ENCODE measurements at places on chromosomes 13 and 19.

GRCh38 chr19:56983171-56983570 lies 136.6 kb upstream of the USP29 start:
- DNase-seq, result no peak

- no peak for DNase-seq
These were observed 325.1 kb downstream of the DCT start for GRCh38 chr13:94154367-94154766.

GRCh38 chr19:50266896-50267295 lies 62.3 kb downstream of the KCNC3 start:
- DNase-seq, result no peak

GRCh38 chr13:34886987-34887386 lies 55.1 kb upstream of the NBEA start:
- no peak for DNase-seq

GRCh38 chr13:29929062-29929847 lies 78.8 kb upstream of the UBL3 start:
- no peak for DNase-seq

DNA sequence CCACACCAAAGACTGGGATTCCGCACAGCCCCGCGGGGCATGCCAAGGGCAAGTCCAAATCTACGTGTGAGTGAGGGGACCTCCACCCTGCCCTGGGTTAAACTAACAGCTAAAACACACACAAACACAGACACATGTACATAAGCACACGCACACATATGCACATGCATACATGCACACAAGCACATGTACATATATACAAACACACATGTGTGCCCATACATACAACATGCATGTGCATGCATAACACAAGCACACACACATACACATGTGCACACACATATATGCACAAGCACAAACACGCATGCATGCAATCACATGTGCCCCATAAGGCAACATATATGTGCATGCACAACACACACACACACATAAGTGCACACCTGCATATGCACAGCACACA lies 136.7 kb downstream of the SOX1 start:
- DNase-seq, result no peak

- no peak for DNase-seq
These were observed 15.4 kb upstream of the KPTN start for GRCh38 chr19:47499371-47499770.

GRCh38 chr13:61738236-61738750 lies 322.6 kb upstream of the PCDH20 start:
- DNase-seq, result no peak

DNA sequence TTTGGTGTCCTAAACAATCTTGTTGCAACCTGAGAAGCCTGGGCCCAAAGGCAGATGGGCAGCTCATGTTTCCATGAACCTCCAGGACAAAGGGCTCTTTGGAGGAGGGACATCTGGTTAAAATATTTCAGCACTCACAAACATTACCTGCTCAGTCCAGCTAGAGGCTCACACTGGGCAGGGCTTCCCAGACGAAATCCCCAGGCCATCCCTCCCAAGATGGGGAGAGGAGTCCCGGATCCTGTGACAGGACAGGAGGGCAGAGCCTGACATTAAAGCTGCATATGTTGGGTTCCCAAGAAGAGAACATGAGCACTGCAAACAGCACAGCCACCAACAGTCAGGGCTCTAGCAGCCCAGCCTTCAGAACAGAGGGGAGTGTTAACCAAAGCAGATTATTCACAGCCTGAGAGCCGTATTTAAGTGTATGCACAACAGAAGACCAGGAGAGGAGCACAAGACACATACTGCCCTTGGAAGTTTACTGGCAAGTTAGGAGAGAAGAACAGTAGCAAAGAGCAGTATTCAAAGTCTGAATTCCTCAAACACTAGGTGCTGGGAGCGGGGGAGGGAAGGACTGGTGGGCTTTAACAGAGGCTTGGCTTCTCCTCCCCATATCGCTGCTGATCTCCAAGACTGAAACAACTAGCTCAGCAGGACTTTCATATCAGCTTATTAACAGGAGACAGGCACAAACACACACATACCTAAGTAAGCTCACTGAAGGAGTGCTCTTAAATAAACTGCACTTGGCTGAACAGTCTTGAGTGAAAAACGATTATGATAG lies 12.3 kb downstream of the ATP7B start:
- DNase-seq, result no peak

GRCh38 chr13:61123538-61124289 lies 291.9 kb downstream of the PCDH20 start:
- DNase-seq, result no peak

- no peak for DNase-seq
These were observed 46.4 kb downstream of the PSG3 start for GRCh38 chr19:42693760-42694350.

DNA sequence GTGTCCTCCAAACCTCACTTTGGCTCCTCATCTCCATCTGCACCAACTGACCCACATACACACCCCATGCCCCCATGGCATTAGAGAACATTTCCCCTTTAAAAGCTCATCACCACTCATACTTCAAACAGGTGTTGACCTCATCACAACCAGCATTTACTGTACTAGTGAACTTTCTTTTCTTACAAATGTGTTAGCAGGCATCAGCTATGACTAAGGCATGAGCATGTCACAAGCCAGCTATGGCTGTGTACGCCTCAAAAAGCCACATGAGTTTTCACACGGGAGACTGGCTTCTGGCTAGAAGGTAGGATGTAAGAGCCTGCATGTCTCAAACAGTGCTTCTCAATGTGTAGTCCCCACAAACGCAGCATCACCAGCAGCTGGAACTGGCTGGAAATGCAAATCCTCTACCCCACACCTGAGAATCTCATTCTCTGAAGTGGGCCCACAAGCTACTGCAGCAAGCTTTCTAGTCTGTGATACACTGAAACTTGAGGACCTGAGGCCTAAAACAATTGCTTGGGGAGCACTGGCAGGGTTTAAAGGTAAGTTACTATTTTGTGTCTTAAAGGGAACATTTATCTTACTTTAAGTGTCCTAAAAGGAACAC lies 66.8 kb downstream of the TUBGCP3 start:
- DNase-seq, result no peak

DNA sequence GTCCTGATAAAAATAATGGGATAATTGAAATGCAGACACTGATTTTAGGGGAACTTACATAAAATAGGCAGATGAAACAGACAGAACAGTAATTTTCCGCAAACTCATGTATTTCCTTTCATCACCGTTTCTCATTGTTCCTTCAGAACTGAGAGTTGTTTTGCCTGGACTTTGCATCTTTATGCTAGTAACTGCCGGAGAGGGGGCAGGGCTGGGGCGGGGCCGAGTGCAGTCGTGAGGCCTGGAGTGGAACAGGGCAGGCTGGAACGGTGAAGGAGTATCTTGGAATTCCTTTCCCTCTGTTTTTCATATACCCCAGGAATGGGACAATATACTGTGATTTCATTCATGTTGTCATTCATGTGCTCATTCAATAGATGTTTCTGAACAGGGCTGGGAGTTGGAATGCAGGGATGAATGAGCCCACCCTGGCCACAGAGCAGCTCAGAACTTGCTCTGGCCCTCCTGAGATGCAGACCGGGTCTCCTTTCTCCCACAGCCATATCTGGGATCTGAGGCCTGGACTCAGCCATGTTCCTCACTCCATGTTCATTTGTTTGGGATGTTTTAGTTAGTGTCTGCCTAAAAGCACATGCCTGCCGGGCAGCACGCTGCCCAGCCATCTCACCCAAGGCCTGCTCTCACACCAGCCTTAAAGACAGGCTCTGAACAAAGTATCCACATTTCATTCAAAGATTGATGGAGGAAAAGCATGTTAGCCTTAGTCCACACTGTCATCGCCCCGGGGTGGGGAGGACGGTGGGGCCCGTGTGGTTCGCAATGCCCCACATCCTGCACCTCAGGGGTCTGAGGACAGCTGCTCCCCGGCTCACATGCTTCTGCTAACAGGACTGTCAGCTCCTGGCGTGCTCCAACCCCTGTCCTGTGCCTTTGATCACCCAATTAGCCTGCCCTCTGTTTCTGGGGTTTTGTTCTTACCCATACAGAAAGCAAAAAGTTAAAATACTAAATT lies 92.9 kb downstream of the SOX1 start:
- DNase-seq, result no peak

DNA sequence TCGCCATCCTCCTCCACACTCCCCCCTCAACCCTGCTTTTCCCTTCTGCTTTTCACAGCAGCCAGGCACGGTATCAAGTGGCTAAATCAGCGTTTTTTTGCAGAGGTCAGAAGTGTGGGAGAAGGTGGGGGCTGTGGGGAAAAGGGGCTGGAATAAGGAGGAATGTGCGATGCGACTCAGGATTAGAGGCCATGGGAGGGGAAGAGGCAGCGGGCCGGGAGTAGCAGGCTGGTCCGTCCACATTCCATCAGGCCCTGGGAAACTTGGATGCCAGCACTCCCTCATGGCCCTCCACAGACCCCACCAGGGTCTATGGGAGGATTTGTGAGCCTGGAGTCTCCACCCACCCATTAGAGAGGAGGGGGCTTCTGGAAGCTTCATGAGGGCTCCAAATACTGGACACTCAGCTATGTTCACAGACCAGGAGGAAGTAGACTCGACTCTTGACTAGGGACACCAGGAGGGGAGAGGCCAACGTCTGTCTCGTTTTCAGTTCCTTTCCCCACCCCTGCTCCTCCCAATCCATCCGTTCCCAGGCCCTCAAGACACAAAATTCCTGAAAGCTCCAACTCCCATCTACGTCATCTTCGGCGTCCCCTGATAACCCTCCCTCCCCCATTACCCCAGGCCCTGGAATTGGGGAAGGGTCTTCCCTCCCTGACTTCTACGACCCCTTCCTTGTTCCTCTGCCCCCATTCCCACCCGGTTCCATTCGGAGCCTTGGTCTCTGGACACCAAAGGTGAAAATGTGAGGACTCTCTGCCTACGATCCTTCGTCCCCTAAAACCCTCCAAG lies 3.3 kb upstream of the KCNC3 start:
- no peak for DNase-seq

- no peak for DNase-seq
These were observed 2.7 kb downstream of the B3GNT3 start for GRCh38 chr19:17797424-17798201.

GRCh38 chr13:79407349-79407979 lies 1.4 kb upstream of the RBM26 start:
- no peak for DNase-seq

DNA sequence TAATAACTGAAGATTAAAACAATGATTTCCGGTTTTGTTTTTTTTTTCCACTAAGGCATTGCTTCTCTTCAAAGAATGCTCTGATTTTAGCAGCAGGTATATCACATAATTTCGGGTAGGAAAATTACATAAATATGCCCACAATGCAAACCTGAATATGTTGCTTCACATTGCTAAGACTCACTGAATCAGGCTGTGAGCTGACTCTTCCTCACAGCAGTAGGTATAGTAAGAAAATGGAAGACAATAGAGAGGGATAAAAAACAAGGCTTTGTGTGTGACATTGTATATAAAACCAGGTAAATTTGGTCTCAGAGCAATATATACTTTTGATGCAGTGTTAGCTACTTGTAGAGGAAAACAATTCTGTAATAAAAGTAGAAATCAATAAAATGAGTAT lies 1355.0 kb downstream of the OLFM4 start:
- no peak for DNase-seq

DNA sequence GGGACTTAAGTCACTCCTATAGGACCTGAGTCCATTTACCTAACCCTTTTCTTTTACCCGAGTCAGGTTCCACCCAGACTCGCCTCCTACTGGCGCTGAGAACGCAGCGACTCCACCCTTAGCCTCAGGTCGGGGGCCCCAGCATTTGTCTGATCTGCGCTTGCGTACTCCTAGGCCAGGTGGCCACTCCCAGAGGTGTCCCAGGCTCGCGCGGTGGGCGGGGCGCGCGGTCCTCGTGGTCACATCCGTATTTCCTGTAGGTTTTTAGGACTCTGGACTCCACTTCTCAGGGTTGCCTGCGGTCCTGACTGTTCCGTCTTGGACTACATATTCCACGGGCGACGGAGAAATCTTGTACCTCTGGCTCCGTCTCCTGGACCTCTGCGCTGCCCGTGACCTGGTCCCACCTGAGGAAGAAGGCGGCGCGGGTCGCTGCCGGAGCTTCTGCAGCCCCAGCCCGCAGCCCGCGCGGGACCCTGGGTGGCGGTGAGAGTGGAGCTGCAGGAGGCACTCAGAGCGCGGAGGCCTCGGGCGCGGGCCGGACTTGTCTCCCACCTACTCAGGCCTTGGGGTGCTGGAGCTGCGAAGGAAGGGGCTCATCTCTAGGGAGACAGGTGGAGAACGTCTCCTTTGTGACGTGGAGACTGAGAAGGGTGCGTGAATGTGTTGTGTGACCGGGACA lies 11.0 kb upstream of the ZNF573 start:
- no peak for DNase-seq

DNA sequence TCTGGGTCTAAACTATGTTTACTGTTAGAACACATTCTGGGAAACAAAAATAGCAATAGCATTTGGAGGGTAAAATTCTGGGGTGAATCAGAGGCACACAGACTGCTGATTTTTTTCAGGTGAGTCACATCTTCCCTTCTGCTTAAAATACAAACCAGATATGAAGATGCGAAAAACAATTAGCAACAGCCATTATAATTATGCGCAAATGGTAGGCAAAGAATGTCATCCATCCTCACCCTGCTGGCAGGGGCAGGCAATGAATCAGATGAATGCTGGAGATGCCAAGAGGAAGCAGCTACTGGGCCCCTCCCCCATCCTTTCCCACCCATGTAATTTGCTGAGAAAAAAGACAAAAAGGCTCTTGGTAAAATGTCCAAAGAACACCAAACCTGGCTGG lies 282.9 kb downstream of the KLF5 start:
- DNase-seq, result no peak

DNA sequence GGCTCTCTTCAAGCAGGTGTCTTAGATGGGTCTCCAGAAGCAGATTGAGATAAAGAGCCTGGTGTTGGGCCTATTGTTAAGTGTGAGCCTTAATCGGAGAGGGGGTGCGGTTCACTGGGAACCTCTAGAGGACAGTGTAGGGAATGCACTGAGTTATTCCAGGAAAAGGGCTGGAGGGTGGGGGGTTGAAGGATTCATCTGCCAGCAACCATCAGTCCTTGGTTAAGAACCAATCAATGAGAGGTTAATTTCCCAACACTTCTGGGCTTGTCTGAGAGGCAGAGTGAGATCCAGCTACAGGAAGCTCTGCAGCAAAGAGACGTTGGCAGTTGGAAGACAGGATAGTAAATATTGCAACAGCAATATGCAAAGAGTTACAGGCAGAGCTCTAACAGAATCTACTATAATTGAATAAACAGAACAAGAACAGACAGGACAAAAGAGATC lies 28.7 kb downstream of the CYP4F2 start:
- DNase-seq, result peak; percentile 34

DNA sequence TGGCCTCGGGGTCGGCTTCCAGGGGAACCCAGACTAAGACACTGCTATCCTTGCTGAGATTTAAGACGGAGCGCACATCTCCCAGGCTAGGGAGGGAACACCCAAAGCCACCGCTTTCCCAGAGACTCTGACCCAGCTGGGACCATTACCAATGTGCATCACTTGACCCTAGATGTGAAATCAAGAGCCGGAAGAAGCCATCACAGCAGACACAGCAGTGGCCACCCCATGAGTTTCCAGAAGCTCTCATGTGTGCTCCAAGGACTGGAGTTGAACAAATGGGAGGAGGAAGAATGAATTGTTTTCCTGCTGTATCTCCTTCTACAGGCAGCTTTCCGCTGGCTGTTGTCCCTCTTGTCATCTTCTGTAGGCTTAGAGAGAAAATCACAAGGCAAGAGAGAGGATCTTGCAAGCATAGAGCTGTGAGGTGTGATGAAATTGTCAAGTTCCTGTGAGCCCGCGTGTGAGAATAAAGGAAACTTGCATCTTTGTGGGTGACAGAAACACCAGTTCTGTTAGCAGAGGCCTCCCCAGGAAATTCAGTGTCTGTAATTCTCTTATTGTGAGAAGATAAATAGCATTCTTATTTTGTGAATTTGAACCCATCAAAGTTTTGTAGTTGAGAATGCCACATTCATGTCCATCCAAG lies 711.8 kb downstream of the UQCRFS1 start:
- no peak for DNase-seq

- no peak for DNase-seq
These were observed 1387.8 kb upstream of the ATXN8OS start for GRCh38 chr13:68719815-68720214.
